ENCODE measurements at places on chromosomes 16 and 17. TPM values are rescaled to one million over a fixed set of nuclear protein-coding genes. Genes with fewer than 3 reads are reported as not detected.

DNA sequence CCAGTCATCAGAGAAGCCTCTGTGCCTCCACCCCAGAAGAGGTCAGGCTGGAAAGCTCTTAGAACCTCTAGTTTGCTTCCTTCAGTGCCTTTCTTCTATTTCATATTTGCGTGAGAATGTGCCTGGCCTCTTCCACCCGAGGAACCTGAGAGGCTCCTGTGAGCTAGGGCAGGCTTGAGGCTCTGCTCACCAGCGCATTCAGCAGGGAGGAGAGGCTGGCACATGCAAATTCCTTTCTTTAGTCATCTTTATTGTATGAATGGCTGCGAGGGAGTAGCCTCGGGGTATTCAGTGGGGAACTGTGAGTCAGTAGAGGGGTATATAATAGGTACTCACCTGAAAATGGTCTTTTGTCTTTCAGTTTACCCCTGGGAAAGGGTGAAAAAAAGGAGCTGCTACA, 268.3 kb downstream of the ABCC12 start:
- no peak for DNase-seq

SCIMP gene
- polyA plus RNA-seq, result 2.4 TPM

GRCh38 chr17:8563981-8564602, 66.4 kb downstream of the MYH10 start:
- DNase-seq, result no peak

GRCh38 chr17:45172232-45172540, 10.5 kb downstream of the HEXIM2 start:
- no peak for DNase-seq
